Breast epithelium (tissue), 4 donors: ENCODE measurements at places on chromosomes 1 and 21. TPM values are rescaled to one million over a fixed set of nuclear protein-coding genes. Genes with fewer than 3 reads are reported as not detected.

DNA sequence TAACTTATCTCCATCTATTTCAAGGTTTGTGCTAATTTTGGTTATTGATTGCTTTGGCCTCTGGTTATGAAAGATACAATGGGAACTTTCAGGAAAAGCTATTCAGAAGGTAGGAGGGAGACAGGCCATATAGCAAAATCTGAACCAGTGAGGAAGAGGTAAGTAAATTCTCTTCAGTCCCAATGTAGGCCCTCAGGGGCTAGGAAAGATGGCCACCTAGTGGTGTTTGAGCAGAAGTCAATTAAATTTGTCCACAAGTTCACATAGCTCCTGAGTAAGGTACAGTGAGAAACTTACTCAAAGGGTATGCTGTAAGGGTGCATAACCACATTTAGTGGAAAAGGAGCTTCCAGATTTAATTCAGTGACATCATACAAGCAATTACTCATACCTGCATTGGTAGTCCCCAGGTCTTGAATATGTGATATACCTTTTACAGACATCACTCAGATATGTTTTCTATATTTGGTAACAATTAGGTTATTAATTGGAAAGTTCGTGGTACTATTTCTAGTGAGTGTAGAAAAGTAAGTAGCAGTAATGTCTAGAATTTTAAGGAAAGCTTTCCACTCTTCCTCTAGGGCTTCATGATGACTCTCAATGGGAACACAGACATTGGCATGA lies 21.4 kb upstream of the FMO1 start:
- DNase-seq: no peak

DNA sequence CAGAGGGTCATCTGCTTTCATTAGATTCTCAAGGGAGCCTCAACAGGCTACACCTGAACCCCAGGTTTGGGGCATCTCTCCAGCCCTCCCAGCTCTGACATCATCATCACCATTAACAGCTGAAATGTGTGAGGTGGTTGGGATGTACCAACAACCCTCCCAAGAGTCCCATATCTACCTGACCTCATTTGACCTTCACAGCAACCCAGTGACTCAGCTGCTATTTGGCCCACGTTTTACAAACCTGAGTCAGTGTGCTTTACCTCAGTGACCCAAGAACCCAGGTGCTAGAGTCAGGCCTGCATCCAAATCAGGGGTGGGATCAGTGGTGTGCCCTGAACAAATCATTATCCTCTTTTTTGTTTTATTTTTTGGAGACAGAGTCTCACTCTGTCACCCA lies 53.3 kb upstream of the TINAGL1 start:
- no peak for DNase-seq

DNA sequence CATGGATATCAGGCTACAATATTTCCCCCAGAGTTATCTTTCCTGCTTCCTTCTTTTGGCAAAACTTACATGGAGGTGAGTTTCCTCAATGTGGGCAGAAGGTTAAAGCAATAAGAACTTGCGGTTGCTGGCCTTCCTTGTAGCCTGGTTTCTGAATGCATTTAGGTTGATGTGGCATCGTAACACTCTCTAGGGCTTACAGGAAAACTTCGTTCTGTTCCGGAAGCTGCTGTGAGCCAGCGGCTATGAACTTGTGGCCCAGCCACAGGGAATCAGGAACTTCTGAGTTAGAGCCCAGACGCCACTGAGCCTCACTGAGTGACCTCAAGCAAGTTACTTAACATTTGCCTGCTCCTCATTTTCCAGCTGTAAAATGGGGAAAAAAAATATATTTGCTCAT lies 623.4 kb upstream of the ADAMTS5 start:
- no peak for DNase-seq

DNA sequence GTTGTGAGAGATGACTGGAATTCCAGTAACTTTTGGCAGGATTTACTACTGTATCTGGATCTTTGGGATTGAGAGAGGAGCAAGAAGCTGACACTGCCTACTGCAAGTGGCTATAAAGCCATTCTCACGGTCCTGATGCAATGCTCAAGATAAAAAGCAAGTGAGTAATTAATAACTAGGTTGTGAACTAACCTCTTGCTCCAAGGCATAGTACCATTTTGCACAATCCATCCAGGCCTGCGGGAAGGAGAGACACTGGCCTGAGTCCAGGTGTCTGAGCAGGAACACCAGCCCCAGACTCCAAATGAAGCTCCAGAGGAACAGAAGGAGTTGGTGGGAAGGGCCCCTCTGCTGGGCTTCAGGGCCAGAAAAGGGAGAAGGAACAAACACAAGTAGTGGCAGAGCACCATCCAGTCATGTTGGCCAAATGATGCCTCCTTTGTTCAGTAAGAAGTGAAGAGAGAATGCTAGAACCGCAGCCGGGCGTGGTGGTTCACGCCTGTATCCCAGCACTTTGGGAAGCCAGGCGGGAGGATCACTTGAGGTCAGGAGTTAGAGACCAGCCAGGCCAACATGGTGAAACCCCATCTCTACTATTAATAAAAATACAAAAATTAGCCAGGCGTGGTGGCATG lies 9.9 kb upstream of the SLC45A3 start:
- DNase-seq: no peak

Gene MX2
- 29.4 TPM for total RNA-seq

Gene DTL
- total RNA-seq: 0.80 TPM

Gene AGMAT
- total RNA-seq: 0.33 TPM

Gene LCE1A
- not detected for total RNA-seq
